ENCODE measurements at places on chromosomes 12 and 14. TPM values are rescaled to one million over a fixed set of nuclear protein-coding genes. Genes with fewer than 3 reads are reported as not detected.

The PLA2G1B gene
- polyA plus RNA-seq: not detected

The TMEM19 gene
- polyA plus RNA-seq: 3.6 TPM

- no peak for DNase-seq
Observed at GRCh38 chr12:100827901-100828520, 33.4 kb downstream of the ANO4 start.

DNA sequence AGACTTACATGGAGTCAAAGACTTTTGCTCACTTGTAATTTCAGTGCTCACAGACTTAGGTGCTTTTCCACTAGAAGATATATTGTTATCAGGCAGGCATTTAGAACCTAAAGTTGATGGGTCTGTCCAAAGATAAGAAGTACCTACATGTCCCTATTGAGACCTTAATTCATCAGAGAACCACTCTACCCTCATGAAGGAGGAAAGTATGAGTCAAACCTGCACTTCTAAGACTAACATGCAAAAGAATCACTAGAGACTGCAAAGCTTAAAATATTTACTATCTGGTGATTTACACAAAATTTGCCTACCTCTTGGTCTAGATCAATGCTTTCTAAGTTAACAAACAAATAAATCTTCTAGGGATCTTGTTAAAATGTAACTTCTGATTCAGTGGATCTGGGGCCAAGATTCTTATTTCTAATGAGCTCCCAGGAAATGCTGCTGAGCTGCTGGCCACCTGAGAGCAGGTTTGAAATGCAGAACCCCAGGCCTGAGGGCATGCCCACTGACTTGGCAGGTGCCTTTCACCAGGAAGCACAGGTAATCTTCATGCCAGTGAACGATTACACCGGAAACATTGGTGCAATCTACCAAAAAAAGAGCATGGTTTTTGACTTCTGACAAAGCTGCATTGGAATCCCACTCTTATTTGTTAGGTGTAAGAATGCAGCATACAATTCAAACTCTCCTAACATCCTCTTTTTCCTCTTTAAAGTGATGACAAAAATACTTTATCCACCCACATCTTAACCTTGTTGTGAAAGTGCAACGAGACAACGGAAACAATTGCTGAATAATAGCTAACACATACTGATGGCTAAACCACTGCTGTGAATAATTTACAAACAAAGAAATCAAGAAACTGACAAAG, 214.2 kb downstream of the ADAMTS20 start:
- DNase-seq: no peak

GRCh38 chr14:71534506-71534905, 397.7 kb upstream of the RGS6 start:
- DNase-seq: no peak

GRCh38 chr12:49089821-49090773, 4.5 kb downstream of the DHH start:
- DNase-seq: no peak

Measured in sigmoid colon (tissue), 7 donors.